Activated T-helper 9 cell treated with anti-CD3 and anti-CD28 coated beads, Interleukin-2, amount 50 U/mL, for 16 hours (primary cell): ENCODE measurements at places on chromosomes 13 and 19.

GRCh38 chr19:35272122-35272719 is 3.5 kb downstream of the USF2 start:
- no peak for DNase-seq

- no peak for DNase-seq
Measured at GRCh38 chr19:29566496-29567054, 39.5 kb upstream of the POP4 start.

- DNase-seq, result no peak
Measured at GRCh38 chr19:53927739-53928138, 18.7 kb downstream of the CACNG7 start.

DNA sequence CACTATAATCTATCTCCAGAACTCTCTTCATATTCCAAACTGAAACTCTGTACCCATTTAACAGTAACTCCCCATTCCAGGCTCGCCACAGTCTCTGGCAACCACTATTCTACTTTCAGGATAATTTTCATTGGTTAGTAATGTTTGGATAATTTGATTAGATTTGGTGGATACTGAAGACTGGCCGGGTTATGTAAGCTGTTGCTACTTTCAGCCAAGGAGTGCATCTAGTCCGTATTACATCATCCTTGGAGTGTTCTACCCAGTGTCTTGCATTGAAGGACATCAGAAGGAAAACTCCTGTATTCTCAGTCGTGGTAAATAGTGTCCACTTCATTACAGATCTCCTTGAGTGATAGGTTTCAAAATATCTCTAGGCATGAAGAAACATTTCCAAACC is 60.5 kb downstream of the PCCA start:
- no peak for DNase-seq

DNA sequence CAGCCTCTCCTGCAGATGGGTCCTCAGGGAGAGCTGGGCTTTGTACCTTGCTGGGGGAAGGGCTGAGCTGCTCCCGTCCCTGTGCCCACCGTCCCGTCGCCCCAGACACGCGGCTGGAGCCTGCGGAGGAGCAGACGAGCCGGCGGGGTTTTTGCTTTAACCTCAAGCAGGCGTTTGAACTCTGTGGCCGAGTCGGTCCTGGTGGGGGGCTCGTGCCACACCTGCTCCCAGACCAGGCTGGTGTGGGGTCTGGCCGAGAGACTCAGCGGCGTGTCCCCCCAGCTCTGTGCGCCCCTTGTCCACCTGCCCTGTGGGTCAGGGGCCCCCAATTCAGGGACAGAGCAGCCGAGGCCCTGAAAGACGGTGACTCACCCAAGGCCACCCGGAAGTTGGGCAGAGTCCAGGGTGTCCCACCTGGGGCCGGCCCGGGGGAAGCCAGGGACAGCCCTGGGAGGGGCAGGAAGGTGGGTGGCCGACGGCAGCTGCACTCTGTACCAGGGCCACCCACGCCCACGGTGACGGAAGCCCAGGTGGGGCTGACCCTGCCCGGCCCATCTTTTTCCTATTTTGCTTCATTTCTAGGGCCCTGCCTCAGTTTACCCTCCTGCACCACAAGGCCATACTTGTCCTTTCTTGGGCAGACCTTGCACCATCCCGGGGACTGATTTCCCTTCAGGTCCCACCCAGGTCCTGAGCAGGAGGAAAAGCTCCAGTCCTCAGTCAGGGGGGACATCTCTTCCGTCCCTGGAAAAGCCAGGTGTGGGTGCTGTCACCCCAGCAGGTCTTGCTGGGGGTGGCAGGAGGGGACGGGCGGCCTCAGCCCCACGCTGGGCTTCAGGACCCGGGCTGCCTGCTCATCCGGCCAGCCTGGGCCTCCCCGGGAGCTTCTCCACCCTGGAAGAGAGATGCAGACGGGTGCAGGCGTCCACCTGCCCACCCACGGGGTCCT is 5.3 kb downstream of the EFNA2 start:
- no peak for DNase-seq

DNA sequence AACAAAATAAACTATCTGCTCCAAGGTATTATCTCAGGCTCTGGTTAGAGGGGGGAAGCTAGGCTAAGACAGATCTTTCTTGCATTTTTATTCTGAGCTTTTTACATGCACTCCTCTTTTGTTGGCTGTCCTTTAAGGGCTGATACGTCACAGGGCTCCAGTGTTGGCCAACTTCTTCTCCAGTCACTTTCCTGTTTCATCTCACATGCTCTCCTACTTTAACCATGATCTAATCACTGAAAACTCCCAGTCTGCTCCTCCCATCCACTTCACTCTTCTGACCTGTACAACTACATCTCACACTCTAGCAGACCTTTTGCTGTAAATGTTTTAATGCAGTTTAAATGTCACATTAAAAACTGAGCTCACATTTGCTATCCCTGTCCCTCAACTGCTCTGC is 510.0 kb upstream of the KLF12 start:
- DNase-seq, result no peak

GRCh38 chr19:31313291-31314030 is 35.8 kb downstream of the TSHZ3 start:
- no peak for DNase-seq

GRCh38 chr19:35436477-35437405 is 11.3 kb upstream of the FFAR2 start:
- no peak for DNase-seq

DNA sequence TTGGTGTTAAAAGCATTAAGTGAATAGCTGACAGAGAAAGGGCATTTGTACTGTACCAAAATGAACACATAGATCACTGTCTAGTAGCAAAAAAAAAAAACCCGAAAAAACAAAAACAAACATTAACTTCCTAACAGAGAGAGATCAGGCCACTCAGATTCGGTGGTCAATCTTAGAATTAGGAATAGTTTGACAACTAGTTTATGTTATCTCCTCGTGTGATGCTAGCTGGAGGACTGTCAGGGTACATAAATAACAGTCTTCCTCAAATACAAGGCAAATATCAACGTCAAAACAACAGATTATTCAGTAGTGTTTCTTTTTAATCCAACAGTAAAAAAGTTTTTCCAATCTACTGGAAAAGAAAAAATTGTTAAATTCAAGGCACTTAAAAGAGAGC is 1.7 kb downstream of the ZMYM5 start:
- DNase-seq, result no peak

DNA sequence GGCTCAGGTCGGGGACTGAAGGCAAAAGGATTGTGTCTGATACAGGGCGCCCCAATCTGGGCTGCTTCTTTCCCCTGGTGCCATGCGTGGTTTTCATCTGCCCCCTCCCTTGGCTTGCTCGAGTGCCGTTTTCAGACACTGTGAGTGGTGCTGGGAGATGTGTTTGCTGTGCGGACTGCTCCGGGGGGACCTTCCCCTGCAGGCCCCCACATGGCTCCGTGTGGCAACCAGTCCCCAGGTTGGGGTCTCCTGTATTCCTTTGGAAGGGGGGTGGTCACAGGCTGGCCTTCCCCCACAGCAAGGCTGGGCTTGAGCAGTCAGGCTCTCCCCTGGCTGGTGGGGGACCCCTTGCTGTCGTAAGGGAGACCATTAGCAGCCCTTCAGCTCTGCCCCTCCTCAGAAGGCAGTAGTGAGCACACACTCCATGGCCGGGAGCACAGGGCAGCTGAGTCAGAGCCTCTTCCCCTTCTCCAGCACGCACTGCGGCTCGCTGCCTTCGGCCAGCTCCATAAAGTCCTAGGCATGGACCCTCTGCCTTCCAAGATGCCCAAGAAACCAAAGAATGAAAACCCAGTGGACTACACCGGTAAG is 20.6 kb upstream of the QTRT1 start:
- no peak for DNase-seq

DNA sequence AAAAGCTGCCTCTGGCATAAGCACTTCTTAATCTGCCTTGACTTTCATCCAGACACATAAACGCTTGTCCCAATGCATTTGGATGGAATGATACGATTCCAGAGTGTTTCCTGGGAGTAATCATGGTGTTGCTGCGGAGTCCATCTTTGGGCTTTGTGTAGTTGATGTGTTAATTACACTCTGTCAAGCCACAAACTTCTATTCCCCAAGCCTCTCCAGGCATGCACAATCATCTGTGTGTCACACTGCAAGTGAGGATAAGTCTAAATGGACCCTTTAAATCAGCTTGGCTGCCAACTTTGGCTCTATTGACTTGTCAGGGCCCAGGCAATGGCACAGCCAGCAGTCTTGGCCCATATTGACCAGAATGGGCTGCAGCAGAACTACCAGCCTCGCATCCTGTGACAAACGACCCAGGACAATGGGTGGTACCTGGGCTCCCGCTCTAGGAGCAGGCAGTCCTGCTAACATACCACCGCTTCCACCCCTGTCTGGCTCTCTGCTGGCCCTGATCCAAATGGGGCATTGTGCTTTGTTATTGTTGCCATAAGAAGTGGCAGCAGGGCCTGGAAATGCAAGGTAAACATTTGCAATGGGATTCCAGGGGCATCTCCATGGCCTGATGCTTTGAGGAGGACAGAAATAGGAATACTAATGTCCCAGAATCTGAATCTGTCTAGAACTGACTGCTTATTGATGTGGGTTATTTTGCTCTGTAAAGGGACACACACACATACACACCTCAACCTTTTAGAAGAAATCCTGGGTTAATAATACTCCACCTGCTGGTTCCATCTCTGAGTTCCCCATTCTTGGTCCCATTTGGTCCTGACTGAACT is 127.2 kb downstream of the DNAJC15 start:
- no peak for DNase-seq

- no peak for DNase-seq
Measured at GRCh38 chr13:58087566-58087965, 456.0 kb downstream of the PCDH17 start.

GRCh38 chr19:51002542-51003311 is 1.3 kb upstream of the KLK8 start:
- DNase-seq, result no peak

DNA sequence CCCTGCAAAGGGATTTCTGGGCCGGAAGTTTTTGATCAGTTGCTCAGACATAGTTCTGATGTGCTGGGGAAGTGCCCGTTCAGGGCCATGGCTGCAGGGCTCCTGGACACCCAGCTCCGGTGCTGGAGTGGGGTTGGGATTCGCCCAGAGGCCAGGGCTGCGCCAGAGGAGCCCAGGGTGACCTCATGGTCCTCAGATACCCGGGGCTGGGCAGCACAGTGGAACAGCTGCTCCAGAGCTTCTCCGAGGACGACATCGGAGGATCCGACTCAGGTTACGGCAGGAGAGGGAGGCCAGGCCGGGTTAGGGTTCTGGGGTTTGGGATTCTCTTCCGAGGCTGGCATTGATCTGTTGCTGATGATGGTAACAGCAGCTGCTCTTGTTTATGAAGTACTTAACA is 20.9 kb downstream of the CARM1 start:
- no peak for DNase-seq

DNA sequence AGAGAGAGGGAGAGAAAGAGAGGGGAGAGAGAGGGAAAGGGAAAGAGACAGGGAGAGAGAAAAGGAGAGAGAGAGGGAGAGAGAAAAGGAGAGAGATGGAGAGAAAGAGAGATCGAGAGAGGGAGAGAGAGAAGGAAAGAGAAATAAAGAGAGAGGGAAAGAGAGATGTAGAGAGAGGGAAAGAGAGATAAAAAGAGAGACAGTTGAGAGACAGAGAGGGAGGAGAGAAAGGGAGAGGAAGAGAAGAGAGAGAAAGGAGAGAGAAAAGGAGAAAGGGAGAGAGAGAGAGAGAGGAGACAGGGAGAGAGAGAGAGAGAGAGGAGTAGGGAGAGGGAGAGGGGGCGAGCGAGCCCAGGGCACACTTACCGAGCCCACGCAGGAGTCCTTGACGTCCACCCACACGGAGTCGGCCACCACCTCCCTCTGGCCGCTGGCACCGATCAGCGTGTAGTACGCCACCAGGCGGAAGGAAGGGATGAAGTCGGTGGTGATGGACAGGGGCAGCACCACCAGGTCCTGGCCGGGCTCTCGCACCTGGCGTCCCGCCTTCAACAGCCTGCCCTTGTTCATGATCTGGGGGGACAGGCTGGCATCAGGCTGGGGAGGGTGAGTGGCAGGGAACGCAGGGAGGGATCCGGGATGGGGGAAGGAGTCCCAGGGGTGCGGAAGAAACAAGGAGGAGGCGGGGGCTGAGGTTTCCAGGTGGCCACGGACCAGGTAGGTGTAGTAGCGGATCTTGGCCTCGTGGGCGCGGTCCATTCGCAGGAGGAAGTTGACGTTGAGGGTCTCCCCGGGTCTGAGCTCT is 10.0 kb downstream of the C3 start:
- DNase-seq, result no peak

- DNase-seq, result no peak
Measured at GRCh38 chr13:63044589-63045313, 1629.1 kb upstream of the PCDH20 start.

DNA sequence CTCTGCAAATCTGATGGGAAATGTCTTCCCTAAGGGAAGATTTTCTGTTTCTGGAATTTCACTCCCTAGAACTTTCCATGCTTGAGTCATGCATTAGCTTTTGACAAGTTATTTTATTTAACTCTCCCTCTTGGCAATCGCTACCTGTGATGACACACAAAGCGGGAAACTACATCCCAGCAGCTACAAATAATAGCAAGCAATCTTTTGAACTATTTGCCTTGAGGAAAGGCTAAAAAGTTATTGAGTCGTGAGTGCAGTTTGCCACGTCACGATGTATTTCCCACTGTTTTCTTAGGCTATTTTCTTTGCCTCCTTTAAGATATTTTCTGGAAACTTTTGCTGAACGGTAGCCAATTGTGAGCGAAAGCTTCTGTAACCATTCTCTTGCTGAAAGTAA is 353.3 kb upstream of the HTR2A start:
- DNase-seq, result no peak

GRCh38 chr13:66222926-66223325 is 1007.2 kb downstream of the PCDH9 start:
- DNase-seq, result no peak

GRCh38 chr19:39390451-39390750 is 505 bp downstream of the PAF1 start:
- DNase-seq, result no peak

- no peak for DNase-seq
Measured at GRCh38 chr19:35553385-35554000, 8.1 kb downstream of the TMEM147 start.

DNA sequence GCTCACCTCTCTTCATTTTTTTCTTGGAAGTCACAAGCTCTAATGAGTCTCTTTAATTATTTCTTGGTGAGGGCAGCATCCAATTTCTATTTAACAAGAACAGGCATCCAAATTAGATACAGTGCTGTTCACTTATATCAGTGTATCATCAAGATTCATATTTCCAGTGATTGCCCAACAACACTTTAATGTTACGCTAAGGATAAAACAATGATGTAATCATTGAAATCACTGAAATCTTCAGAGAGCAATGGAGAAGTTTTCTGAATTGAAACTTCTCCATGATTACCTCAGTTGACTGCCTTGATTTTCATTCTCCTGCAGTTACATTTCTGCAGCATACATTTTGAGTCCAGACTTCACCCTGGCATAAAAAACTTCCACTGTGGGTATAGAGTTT is 17.1 kb upstream of the LRCH1 start:
- no peak for DNase-seq

GRCh38 chr19:45804959-45805230 is 10.2 kb downstream of the RSPH6A start:
- DNase-seq, result no peak

- DNase-seq, result no peak
Measured at GRCh38 chr19:20320191-20320590, 153.2 kb downstream of the ZNF486 start.
